Omental fat pad (tissue), 4 donors: ENCODE measurements at places on chromosomes 2 and 18. TPM values are rescaled to one million over a fixed set of nuclear protein-coding genes. Genes with fewer than 3 reads are reported as not detected.

The TNFAIP6 gene
- total RNA-seq = 15.4 TPM

- no peak for DNase-seq
Measured at GRCh38 chr2:44168681-44169154, at the start of gene PPM1B. Gene PPM1B (plus strand): TSS chr2:44168875. CDS start chr2:44201200, 32,325 bp downstream.

The CCDC102B gene
- total RNA-seq = 6.7 TPM

GRCh38 chr2:222307978-222308730 is 9.4 kb upstream of the PAX3 start:
- no peak for DNase-seq

DNA sequence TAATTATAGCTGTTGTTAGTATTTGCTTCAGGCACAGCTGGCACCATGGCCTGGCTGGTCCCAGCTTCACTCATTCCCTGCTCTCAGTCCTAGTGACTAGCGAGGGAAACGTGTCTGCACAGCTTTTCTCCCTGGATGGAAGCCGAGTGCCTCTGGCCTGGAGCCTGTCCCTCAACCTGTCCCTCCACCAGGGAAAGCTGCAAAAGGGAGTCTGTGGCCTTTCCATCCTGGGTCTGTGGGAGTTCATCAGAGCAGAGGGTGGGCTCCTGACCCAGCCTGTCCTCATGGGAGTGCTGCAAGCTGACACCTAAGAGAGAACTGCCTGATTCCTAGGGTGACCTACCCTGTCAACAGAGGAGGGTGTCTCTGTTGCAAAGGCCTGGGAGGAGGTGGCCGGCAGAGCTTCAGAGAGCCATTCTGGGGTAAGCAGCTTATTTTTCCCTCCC is 118.3 kb downstream of the CAPN13 start:
- no peak for DNase-seq

DNA sequence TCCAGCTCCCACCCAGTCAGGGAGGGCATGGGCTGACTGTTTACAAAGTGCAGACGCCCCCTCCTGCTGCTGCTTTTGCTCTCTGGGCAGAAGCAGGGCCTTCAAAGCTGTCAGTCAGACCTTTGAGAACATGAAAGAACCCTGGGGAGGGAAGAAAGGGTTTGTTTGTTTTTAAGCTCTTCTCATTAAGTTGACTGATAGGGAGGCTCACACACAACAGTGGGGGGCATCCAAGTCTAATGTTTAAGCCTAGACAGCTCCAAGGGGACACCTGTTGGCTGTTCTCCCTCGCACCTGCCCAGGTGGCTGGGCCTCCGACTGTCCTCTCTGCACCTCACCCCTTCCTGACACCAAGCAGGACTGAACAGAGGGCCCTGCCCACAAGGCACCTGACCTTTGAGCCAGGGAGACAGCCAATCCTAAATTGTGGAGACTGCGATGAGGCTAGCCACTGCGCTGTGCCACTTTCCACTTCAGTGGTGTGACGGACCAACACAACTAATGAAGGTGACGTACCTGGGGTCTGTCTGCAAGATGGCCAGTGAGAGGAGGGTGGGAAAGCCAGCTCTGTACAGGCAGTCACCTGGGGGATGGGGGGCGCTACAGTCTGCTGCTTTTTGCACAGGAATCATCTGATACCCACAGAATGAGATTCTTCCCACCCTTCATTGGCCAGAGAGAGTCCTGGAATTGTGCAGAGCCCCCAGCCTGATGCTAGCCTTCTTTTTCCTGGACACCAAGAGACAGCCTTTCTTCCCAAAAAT is 16.3 kb downstream of the ST6GAL2 start:
- DNase-seq = no peak

- DNase-seq = peak; percentile 91
Measured at GRCh38 chr2:204260162-204260877, 285.0 kb upstream of the PARD3B start.

DNA sequence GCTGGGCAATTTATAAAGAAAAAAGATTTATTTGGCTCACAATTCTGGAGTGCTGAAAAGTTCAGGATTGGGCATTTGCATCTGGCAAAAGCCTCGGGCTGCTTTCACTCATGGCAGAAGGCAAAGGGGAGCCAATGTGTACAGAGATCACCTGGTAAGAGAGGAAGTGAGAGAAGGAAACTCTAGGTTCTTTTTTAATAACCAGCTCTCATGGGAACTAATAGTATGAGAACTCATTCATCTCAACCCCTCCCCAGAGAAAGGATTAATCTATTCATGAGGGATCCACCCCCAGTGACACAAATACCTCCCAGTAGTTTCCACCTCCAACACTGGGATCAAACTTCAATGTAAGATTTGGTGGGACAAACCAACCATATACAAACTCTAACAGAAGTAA is 129.0 kb downstream of the EVA1A start:
- DNase-seq = no peak

- DNase-seq = no peak
Measured at GRCh38 chr2:157055660-157056199, 201.8 kb upstream of the GALNT5 start.

DNA sequence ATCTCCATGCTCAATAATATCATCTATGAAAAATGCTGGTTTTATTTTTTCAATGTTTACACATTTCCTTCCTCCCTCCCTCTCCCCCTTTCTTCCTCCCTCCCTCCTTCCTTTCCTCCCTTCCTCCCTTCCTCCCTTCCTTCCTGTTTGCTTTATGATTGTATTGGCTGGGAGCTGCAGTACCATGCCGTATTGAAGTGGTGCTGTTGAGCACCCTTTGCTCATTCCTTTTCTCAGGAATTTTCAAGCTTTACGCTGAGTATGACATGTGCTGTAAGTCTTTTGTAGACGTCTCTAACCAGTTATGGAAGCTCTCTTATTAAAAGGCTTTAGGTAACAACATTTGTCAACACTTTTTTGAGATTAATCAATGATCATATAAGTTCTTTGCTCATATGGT is 100.4 kb downstream of the SNTG2 start:
- no peak for DNase-seq

The UNC80 gene
- total RNA-seq = not detected

DNA sequence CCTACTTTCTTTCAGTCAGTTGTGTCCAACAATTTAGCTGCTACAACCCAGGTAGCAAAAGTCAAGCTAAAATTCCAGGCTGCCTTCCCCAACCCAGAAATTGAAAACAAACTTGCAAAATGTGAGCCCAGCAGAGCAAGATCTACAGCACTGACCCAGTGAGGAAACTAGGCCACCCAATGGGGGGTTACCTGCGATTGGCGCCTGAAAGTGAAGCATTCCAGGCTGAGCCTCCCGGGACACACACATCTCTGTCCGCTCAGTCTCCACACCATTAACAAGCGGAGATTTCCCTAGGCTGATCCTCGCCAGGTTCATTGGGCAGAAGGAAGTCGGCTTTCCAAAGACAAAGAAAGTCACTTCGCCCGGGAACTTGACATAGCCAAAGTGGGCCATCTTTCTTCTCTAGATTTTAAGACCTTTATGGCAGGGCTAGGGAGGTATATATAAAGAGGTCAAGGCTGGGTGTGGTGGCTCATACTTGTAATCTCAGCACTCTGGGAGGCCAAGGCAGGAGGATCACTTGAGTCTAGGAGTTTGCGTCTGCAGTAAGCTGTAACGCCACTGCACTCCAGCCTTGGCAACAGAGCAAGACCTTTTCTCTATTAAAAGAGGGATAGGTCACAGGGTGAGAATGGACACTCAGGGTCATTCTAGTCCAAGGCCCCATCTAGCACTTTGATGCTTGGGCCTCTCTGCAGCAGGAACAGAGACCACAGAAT is 53.6 kb downstream of the TTC32 start:
- no peak for DNase-seq

DNA sequence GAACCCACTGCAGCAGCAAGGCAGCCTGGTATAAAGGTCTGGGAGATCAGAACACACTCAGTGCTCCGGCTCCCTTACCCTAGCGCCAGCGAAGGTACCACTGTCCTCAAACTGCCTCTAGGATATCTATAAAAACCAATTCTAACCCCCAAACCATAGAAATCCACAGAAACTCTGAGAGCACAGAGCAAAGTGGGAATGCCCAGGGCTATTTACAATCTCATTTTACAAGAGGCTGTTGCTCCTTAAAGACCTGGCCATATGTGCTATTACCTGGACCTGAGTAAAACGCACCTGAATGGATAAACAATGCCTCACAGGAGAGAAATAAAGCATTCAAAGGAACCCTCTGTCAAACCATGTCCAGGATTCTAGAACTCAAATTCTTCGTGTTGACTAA is 4.3 kb downstream of the STK39 start:
- no peak for DNase-seq

- DNase-seq = no peak
Measured at GRCh38 chr2:237227592-237228280, 142.0 kb downstream of the COPS8 start.

- no peak for DNase-seq
Measured at GRCh38 chr18:44802508-44802907, 121.8 kb downstream of the SETBP1 start.

The OSR1 gene
- 39.9 TPM for total RNA-seq

DNA sequence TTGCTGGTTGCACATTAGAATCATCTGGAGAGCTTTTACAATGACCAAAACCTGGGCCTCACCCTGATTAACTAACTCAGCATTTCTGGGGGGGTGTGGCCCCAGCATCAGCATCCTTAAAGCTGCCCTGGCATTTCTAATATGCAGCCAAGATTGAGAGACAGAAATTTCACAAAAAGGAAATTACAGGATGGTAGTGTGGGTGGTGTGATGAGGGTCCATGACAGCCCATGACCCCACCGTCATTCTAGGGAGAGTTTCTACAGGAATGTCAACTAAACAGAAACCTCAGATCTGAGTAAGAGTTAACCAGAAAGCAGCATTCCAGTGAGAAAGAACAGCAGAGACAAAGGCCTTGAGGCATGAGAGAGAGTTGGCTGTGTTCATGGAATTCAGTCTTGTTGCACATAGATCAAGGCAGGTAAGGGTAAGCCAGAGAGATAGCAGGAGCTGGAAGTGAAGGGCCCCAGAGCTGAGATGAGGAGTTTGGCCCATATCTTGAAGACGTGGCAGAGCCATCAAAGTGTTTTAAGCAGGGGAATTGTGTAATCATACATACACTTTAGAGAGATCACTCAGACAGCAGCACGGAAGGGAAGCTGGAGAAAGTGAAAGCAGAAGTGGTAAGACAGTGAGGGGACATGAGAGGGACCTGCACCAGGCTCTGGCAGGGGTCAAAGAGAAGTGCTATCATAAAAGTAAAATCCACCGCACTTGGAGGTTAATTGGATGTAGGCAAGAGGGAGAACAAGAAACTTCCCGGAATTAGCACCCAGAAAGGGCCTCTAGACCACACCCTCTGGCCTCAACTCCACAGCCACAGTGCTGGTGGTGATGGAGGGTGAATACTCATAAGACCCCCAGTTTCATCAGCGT is 7.8 kb upstream of the TRABD2A start:
- DNase-seq = no peak

The RAB6D gene
- 0.12 TPM for total RNA-seq

DNA sequence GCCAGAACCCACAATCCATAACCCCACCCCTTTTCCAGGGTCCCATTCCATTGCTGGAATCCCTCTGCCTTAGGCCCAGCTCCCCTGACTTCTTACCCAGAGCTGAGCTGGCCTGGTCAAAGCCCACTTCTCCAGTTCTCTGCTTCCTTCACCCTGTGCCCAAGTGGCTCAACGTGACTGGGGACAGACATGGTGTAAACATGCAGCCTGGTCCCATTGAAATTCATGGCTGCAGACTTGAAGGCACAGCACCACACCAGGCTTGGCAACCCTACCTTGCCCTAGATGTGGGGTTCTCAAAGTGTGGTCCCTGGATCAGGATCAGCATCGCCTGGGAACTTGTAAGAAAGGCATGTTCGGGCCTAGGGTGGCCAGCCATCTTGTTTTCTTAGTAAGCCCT is 3.7 kb downstream of the HS1BP3 start:
- no peak for DNase-seq

The IWS1 gene
- 29.0 TPM for total RNA-seq

DNA sequence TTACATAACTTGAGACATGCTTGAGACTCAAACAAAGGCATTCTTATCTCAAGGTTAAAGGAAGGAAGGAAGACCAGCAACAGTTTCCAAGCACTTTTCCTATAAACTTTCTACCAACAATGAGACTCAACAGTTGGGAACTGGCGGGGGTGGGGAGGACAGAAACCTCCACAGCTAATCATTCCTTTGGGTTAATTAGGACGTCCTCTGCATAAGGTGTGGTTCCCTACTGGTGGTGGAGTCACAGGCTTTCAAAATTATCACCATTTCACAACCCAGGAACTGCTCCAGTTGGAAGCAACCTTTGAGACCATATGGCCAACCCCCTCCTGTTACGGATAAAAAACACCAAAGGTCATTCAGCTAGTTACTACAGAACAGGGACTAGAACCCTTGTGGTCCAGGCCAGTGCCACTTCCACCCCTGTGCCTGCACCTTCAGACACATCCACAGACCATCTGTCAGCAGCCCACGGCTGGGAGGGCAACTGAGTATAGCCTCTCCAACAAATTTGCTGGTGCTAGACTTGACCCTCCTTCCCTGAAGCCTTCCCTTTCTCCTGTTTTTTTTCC is 30.1 kb upstream of the ATL2 start:
- no peak for DNase-seq

The PSMA8 gene
- not detected for total RNA-seq

GRCh38 chr18:79548986-79549637 is 130.5 kb upstream of the CTDP1 start:
- no peak for DNase-seq

DNA sequence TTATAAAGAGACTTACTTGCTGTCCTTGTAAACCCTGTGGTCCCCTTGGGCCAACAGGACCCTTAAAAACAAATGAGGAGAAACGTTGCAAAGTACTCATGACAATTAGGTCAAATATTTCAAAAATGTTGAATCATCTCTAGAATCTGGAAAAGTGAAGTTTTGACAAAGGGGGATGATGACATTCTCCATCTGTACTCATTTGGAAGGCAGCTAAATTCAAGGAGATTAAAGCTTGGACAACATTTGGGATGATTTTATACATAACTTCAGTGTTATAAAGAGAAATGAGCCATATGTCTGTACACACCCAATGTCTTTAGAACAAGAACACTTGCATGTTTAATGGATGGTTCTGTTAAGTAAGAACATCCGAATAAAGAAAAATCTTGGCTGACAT is 92.9 kb downstream of the COL5A2 start:
- DNase-seq = no peak

DNA sequence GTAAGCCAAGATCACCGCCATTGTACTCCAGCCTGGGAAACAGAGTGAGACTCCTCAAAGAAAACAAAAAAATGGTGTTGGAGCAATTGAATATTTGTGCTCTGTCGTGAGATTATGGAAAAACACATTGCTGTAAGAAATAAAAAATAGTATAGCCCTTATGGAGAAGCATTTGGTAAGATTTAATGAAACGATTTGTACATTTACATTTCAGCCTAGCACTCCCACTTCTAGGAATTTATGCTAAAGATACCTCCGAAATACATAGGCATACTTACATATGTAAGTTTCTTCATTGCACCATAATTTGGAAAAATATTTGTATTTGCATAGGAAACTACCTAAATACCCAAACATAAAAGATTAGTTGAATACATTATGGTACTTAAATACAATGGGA is 8.7 kb upstream of the DTNB start:
- DNase-seq = no peak

The FHL2 gene
- 23.3 TPM for total RNA-seq

The EMILIN1 gene
- 27.5 TPM for total RNA-seq

- no peak for DNase-seq
Measured at GRCh38 chr2:18214936-18215335, 336.5 kb downstream of the KCNS3 start.

- no peak for DNase-seq
Measured at GRCh38 chr18:9130806-9131205, 5.8 kb upstream of the ANKRD12 start.

- peak; percentile 38 for DNase-seq
Measured at GRCh38 chr2:229921101-229921891, 513 bp downstream of the TRIP12 start.

The TUBA4A gene
- 74.0 TPM for total RNA-seq
